ENCODE measurements at places on chromosomes 4 and X.

DNA sequence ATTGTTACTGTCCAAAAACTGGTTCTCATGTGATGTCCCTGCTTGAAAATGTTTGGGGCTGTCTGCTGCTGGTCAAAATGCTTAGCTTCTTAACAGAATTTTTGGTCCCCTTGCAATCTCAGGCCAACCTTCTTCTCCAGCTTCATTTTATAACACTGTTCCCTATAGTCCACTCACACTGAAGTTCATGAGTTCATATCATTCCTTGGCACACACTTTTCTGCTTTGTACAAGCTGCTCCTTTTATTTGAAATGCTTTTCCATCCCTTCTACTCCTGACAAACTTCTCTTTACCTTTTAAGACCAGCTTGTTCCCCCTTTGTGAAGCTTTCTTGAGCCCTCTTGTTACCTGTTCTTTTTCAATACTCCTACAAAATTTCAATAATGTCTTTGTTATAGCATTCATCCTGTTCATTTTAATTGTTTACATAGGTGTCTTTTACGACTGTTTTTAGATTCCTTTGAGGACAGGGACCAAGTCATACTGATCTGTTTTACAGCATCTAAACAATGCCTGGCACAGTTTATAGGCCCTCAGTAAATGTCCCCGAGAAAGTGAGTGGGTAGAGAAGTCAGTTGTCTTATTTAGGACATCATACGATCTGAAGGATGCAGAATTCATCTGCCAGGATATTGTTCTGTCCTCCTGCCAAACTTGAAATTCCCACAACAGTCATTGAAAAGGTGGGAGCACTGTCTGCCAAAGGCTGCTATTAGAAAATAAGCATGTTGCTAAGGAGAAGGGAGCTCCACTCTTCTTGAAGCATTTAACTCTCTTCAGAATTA is 134.4 kb upstream of the BMPR1B start:
- no peak for DNase-seq

DNA sequence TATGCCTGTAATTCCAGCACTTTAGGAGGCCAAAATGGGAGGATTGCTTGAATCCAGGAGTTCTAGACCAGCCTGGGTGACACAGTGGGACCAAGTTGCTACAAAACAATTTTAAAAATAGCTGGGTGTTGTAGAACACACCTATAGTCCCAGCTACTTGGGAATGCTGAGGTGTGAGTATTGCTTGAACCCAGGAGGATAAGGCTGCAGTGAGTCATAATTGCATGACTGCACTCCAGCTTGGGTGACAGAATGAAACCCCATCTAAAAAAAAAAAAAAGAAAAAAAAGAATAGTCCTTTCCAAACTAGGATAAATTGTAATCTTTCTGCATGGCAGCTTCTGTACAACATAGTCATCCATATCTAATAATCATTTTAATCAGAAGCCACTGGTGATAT is 270.1 kb upstream of the INTU start:
- no peak for DNase-seq

DNA sequence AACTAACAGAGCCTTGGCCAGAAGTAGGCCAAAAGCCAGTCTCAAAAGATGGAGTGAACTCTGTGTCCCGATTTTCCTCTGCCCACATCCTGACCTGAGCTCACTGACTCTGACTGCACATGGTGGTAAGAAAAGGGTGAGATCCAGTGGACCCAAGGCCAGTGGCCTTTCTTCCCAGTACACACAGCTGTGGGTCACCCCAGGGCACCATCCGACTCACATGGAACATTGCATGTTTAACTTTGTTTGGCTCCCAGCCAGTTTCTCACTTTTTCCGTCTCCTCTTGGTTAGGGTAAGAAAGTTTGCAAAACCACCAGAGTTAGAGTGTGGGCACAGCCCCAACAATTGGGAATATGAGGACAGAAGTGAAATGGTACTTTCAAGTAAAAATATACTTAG is 69.8 kb downstream of the GAB1 start:
- DNase-seq: no peak

DNA sequence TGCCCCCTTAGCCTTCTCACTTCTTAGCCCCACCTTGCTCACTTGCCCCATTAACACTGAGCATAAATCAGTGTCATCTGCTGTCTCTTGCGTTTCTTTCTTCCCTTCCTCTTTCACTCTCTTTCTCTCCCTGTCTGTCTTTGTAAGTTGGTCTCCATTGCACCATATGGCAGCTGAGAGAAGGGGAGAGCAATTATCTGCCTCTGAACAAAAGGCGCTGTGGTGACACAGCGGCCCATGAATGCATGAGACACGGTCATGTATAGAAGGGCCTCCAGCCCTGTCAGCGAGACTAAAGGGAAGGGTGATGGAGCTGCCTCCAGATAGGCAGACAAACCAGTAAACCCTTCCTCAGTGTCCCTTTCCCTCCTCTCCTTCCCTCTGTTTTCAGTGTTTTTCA is 88.8 kb upstream of the PCDH18 start:
- DNase-seq: no peak

DNA sequence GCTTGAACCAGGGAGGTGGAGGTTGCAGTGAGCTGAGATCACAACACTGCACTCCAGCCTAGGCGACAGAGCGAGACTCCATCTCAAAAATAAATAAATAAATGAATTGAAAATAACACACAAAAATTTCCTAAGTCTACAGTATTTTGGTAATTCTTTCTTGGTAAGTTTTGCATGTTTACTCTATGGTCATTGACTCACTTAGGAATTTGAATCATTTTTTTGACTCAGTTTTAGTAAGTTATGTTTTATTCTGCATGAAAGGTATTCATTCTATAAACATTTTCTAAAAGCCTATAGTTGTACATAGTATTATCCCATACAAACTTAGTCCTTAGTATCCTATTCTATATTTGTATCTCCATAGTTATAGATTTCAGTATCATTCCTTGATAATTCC is 772.9 kb upstream of the SLIT2 start:
- DNase-seq: no peak

DNA sequence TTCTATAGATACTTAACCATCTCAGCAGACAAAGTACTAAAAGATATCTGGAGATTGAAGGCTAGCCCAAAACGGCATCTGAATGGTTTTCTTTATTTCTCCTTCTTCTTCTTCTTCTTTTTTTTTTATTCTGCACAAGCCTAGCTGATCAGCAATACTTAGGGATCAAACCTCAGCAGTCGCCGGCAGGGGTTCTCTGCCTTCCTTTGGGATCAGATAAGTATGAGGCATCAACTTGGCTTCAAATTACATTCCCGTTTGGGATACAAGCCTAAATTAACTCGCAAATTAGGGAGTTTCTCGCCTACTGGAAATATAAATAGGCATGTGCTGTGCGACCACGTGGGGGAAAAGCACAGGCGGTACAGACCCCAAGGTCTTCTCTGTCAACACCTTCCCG is 730 bp downstream of the CT55 start:
- no peak for DNase-seq

DNA sequence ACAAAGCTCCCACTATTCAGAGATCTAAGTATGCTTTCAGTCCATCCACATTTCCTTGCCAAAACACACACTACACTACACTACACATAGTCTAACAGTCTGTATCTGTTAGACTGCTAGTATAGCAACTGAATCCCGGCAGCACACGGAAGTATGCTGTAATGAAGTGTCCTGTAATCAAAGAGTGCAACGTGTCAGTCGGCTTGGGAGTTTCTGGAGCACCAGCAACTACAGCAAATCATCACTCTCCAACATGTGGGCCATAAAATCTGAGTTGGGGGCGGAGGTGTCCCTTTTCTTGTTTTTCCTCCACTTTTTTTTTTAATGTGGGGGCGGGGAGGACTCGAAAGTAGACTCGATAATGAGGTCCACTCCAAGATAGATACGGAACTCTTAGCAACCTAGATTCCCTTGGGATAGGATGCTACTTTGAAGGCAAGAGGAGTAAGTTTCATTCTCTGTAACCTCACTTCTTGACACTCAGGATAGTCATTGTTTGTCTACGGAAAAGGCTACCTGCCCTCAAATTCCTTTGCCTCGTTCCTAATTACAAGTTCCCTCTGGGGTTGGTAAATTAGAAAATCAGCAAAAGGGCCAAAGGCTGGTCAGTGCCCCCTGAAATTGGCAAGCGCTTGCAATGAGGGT is 722 bp downstream of the SLC10A7 start:
- no peak for DNase-seq

GRCh38 chrX:56385336-56385735 is 153.2 kb downstream of the KLF8 start:
- DNase-seq: no peak

GRCh38 chr4:156146571-156146970 is 192.9 kb upstream of the CTSO start:
- DNase-seq: no peak

GRCh38 chr4:146435962-146436361 is 85.8 kb downstream of the SLC10A7 start:
- DNase-seq: no peak

DNA sequence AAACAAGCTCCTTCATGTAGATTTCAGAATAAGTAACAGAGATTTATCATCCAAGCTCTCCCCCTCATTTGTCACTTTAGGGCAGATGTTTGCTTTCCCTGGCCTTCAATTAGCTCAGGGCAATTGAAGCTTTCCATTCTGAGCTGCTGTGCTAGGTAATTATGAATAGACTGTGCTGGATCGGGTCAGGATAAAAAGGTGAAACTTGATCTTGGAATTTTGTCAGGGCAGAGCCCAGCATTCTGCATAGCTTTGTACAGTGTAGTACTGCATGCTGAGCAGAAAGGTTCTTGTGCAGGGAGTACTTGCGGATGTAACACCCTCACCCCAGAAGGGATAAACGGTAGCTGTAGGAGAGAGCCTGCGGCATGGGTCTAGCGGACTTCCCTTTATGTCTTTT is 64.0 kb upstream of the CLDN34 start:
- no peak for DNase-seq

DNA sequence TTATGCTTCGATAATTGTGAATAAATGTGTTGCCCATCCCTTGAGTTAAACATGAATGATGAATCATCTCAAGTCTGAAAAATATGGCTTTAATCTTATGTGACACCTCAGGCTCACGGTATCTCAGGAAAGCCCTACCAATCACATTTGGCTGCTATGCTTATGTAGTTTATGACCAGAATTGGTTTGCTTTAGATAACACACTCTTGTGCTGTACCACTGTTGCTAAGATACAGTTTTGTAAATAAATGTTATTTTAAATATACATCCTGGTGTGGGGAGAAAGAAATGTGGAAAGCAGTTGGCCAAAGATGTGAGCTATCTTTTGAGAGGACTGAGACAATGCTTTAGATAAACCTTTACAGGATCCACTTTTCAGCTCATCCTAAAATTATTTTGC is 63.2 kb downstream of the NPY1R start:
- no peak for DNase-seq

Measured in breast epithelium (tissue), 4 donors.